ENCODE measurements at places on chromosomes 5 and 9. TPM values are rescaled to one million over a fixed set of nuclear protein-coding genes. Genes with fewer than 3 reads are reported as not detected.

The ECM2 gene
- 2.7 TPM for total RNA-seq

The OLFML2A gene
- total RNA-seq = 0.56 TPM

The GCNT4 gene
- 1.5 TPM for total RNA-seq

The CKMT2 gene
- total RNA-seq = 1.3 TPM

The SPINK1 gene
- total RNA-seq = not detected

The SHISAL2B gene
- total RNA-seq = not detected

The INSL6 gene
- not detected for total RNA-seq

The SYK gene
- not detected for total RNA-seq

The F2RL1 gene
- total RNA-seq = 24.3 TPM

The PROP1 gene
- total RNA-seq = not detected

The TIFAB gene
- total RNA-seq = not detected

The ANKRD18A gene
- under 0.01 TPM for total RNA-seq

The PCDHGB5 gene
- total RNA-seq = 21.4 TPM

The SLC25A25 gene
- total RNA-seq = 12.1 TPM

The PCDHGA11 gene
- 3.1 TPM for total RNA-seq

The NR5A1 gene
- not detected for total RNA-seq

The ADAMTS13 gene
- total RNA-seq = 1.2 TPM

The OR13C8 gene
- not detected for total RNA-seq

The SPAAR gene
- 5.0 TPM for total RNA-seq

The FOXD4L3 gene
- total RNA-seq = under 0.01 TPM

The MLANA gene
- not detected for total RNA-seq

The CDKN2A gene
- 8.6 TPM for total RNA-seq

The CMBL gene
- 7.7 TPM for total RNA-seq

The FOXD4L4 gene
- under 0.01 TPM for total RNA-seq

The GGTA1 gene
- not detected for total RNA-seq

The CCL27 gene
- total RNA-seq = not detected

The NUTM2F gene
- not detected for total RNA-seq

The STK32A gene
- 1.7 TPM for total RNA-seq

The LCP2 gene
- total RNA-seq = not detected

The PHF24 gene
- 0.28 TPM for total RNA-seq

The SIT1 gene
- not detected for total RNA-seq

The KIF4B gene
- not detected for total RNA-seq

The RMI1 gene
- 4.8 TPM for total RNA-seq

The TAF11L5 gene
- total RNA-seq = not detected

The ZBED3 gene
- total RNA-seq = 0.28 TPM

The GABRA1 gene
- total RNA-seq = not detected

The IL33 gene
- total RNA-seq = 383 TPM

The CDH10 gene
- 1.9 TPM for total RNA-seq

The TRPM6 gene
- not detected for total RNA-seq

The WWC1 gene
- 7.7 TPM for total RNA-seq

The AMBP gene
- not detected for total RNA-seq

The PHYKPL gene
- total RNA-seq = 47.9 TPM

The IFNA21 gene
- total RNA-seq = not detected

The MEIKIN gene
- total RNA-seq = not detected

The STPG3 gene
- not detected for total RNA-seq

The DNAH5 gene
- total RNA-seq = 1.4 TPM

The CDC26 gene
- total RNA-seq = 37.2 TPM

The INSL4 gene
- not detected for total RNA-seq

The NR2F1-AS1 gene
- 20.3 TPM for total RNA-seq

The C1QTNF2 gene
- total RNA-seq = 0.28 TPM

The CCDC180 gene
- total RNA-seq = 0.38 TPM

The C6 gene
- total RNA-seq = under 0.01 TPM

The GABBR2 gene
- 0.56 TPM for total RNA-seq

The RGMB gene
- 97.2 TPM for total RNA-seq

The SCAI gene
- 4.6 TPM for total RNA-seq

The PCDHB5 gene
- total RNA-seq = 3.1 TPM

The CENPH gene
- 3.9 TPM for total RNA-seq

The CDK5RAP2 gene
- 26.5 TPM for total RNA-seq

The WNT8A gene
- total RNA-seq = not detected

The IL5 gene
- total RNA-seq = not detected
